G401 (cell line): ENCODE measurements at places on chromosomes 3 and 15. TPM values are rescaled to one million over a fixed set of nuclear protein-coding genes. Genes with fewer than 3 reads are reported as not detected.

- DNase-seq, result peak; percentile 39
Measured at GRCh38 chr3:48919215-48920138, 835 bp downstream of the ARIH2 start.

GRCh38 chr3:161222662-161223061 is 1.6 kb downstream of the NMD3 start:
- DNase-seq, result peak; percentile 42

GRCh38 chr3:102230057-102230456 is 204.8 kb upstream of the ZPLD1 start:
- DNase-seq, result no peak

DNA sequence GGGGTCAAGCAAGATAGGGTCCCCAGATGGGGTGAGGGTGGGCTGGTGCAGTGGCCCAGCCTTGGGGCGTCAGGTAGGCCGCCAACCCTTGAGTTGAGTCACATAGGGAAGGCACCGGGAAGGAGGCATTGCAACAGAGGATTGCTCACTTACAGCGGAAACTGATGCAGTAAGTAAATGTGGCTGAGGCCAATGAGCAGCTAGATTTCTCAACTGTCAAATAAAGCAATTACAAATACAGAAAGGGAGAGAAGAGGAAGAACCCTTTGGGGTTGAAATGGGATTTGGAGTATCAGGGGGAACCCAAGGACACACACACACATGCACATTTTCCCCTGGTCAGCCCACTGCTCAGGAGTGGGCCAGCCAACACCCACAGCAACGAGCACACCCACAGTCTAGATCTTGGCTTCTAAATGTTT is 44.0 kb downstream of the CHSY1 start:
- DNase-seq, result no peak

DNA sequence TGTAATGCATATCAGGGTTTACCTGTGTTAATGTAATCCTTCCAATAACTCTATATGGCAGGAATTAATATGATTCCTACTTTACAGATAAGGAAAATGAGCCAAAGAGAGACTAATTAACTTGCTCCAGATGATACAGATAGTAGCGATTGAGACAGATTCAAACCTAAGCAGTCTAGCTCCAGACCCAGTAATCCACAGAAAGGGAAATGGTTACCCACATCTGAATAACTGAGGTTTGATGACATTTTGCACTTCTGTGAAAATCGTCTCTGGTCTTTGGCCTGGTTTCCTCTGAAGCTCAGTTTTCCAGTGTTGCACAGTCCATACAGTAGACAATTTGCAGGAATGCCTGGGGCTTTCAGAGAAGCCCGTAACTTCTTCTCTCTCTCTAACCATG is 177.1 kb upstream of the UMPS start:
- no peak for DNase-seq

The NLGN1 gene
- 8.4 and 11.2 TPM in 2 replicates for total RNA-seq

The TNFAIP8L3 gene
- total RNA-seq, result not detected in 2 replicates
